ENCODE measurements at places on chromosomes 1 and 21.

DNA sequence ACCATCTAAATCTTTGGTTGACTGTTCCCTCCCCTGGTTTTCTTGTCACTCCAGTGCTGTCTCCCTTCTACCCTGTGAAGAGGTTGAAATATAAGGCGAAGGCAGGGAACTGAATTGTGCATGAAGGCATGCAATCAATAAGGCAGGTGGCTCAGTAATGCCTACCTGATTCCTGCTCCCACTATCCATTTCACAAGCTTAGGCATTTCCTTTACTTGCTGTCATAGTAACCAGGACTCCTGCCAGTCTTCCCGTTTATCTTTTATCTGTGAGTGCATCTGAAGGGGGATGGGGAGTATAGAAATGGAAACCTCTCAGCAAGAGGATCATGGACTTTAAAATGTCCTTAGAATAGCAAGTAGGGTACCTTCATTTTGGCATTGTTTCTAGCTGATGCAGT lies 40.5 kb downstream of the MRPS6 start:
- DNase-seq, result no peak

DNA sequence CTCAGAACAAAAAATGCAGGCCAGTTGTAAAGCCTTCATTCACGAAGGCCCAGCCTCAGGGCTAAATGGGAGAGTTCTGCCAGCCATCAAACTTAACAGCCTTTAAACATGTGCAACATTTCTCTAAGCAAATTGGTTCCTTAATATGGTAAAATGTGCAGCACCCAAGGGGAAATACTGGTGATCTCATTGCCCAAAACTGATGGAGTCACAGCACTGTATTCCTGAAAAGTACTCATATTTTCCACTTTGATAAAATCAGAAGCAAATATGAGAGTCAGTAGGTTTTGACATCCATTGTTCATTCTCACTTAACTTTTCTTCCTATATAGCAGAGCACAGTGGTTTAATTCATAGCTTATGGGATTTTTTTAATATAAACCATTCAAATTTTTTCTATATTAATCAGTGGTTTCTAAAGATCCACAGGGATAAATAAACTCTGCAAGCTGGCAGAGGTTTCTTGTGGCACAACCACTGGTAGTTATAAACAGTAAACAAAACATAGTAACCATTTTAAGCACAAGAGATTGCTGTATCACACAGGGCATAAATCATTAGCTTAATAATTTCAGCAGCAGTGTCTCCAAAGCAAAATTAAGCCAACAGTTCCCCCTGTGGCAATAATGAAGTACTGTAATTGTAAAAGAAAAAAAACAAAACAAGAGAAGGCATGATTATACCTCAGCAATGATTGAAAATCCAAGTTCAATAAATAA lies 106.9 kb upstream of the LYPLAL1 start:
- DNase-seq, result peak; percentile 47

DNA sequence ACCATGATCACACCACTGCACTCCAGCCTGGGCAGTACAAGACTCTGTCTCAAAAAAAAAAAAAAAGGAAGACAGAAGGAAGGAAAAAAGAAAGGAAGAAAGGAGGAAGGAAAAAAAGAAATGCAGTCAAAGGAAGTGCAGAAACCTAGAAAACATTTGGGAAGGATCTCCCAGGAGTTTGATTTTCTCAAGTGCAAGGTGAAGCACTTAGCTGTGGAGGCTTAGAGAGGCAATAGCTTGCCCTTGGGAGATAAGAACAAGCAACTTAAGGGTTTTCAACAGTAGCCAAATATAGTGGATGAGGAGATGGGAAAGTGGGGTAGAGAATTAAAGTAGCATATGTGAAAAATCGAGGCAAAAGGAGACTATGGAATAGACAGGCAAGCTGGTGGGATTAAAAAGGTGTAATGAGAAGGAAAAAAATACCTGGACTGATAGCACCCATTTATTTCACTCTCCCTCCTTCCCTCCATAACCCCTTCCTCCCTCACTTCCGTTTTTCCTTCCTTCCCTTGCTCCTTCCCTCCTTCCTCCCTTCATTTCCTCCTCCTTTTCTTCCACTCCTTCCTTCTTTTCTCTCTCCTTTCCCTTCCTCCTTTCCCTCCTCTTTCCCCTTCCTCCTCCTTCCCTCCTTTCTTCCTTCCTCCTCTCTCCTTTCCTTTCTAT lies 6.8 kb upstream of the FAM89A start:
- no peak for DNase-seq

DNA sequence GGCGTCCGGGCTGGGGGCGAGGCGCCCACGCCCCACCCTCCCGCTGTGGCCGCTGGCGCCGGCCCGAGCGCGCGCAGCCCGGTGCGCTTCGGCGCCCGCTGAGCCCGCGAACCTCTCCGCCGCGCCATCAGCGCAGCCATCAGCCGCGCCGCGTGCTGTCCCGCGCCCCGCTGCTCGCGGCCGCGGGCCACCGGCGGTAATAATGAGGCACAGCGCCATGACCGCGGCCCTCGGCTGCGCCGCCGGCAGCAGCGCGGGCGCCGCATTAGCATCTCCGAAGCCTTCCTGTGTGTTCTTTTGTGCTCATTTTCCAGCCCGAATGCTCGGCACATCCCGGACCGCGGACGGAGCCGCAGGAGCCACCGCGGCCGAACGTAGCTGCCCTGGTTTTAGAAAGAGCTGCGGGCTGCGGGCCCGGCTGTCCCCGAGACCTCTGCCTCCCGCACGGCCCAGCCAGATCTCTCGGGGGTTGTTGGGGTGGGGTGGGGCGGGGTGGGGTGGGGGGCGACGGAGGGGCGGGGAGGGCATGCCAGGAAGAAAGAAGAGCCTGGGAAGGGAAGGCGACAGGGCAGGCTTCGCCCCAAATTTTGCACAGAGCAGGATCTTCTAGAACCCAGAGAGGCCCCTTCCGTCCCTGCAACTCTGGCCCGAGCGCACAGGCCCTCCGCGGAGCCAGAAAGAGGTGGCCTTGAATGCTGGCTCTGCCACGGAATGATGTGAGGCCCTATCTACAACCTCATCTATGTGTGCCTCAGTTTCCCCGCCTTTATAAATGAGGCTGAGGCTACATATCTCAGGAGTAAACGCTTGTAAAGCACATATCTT lies 55.3 kb downstream of the RRAGC start:
- no peak for DNase-seq

GRCh38 chr21:42093991-42094421 lies 22.9 kb downstream of the UMODL1 start:
- peak; percentile 57 for DNase-seq
